Stimulated activated CD8-positive, alpha-beta memory T cell treated with anti-CD3 and anti-CD28 coated beads, Interleukin-4, amount 100 ng/mL, for 1 hour (primary cell): ENCODE measurements at places on chromosomes 3 and 15.

GRCh38 chr3:46085421-46086082 is 58.3 kb upstream of the XCR1 start:
- DNase-seq = no peak

GRCh38 chr3:36305929-36306520 is 74.3 kb upstream of the STAC start:
- DNase-seq = no peak

DNA sequence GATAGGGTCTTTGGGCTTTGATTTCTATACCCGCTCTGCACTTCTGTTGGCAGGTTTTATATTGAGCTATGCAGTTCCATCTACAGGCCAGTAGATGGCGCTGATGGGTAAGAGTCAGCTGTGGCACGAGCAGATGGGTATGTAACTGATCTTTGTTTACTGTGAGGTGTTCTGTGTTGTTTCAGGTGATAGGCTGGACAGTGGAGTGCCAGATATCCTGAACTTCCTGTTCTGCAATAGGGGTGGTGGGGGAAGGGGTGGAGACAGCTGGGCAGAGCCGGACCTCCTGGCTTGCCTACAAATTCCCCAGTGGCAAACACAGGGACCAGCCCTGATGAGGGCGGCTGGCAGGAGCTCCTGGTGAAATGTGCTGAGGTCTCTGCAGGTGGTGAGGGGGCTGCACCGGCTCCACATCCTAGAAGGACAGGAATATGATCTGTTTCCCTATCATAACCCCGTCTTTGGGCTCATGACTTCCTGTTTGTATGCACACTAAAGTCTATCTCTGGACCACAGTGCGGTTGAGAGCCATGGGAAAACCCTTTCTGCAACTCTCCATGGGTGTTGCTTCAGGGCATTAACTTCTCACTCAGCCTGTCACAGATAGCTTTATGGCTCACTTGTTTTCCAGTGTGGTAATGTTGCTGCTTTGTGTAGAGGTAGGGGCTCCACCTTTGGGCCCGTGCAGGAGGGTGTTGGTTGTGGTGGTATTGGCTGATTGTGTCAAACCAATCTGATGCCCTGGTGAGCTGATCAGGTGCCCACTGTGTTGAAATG is 13.4 kb upstream of the FAM98B start:
- DNase-seq = no peak

DNA sequence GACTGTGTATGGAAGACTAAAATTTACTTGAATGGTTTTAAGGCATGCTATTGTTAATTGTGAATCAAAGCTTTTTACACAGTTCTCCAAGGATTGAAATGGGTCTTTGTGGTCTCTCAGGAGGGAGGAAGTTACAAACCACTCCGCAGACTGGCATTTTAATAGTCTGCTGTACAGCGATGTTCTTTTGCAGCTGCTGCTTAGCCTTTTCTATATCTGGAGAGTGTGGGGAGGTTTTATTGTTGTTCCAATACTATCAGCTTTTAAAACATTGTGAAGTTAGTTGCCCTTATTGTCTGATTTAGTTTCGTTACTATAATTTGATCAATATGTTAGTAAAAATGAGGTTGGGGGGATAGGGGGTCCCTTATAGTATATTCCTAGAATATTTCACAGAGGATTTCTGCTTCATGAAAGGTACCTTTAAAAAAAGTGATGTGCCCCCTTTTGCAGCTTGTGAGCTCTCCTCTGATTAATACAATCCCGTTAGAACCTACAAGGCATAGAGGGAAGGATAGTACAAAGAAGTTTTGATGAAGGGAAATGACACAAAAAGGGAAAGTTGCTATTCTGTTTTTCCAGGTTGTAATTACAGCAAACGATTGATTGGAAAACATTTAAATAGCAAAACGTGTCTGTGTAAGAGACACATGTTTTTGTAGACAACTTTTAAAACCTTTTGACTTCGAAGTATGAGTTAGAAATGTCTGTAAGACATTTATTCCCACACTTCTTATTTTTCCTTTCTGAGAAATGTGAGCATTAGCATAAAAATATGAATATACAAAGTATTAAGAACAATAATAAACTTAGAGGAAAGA is 158.3 kb upstream of the CGNL1 start:
- no peak for DNase-seq

DNA sequence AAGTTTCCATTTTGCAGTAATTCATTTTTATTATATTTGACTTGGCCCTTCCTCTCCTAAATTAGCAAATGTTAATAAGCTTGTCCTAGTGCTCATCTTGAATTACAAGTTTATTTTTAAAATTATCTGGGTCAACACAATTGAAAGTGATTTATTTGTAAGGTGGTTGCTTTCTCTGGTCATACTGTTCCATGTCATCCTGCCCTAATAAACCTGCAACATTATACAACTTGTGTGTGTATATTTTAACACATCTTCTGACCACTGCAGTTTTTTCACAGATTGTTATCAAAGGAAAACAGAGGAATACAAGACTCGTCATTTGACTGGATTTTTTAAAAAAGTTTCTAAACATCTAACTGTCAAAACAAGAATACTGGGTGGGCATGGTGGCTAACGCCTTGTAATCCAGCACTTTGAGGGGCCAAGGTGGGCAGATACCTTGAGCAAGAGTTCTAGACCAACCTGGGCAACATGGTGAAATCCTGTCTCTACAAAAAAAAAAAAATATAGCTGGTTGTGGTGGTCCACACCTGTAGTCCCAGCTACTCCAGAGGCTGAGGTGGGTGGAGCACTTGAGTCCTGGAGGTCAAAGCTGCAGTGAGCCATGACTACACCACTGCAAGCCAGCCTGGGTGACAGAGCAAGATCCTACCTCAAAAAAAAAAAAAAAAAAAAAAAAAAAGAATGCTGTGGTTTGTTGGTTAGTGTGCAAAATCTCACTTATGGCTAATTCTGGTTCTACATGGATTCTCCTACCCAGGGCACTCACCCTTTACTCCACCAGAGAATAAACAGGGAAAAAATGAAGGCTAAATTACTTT is 5.0 kb upstream of the LRRFIP2 start:
- no peak for DNase-seq

DNA sequence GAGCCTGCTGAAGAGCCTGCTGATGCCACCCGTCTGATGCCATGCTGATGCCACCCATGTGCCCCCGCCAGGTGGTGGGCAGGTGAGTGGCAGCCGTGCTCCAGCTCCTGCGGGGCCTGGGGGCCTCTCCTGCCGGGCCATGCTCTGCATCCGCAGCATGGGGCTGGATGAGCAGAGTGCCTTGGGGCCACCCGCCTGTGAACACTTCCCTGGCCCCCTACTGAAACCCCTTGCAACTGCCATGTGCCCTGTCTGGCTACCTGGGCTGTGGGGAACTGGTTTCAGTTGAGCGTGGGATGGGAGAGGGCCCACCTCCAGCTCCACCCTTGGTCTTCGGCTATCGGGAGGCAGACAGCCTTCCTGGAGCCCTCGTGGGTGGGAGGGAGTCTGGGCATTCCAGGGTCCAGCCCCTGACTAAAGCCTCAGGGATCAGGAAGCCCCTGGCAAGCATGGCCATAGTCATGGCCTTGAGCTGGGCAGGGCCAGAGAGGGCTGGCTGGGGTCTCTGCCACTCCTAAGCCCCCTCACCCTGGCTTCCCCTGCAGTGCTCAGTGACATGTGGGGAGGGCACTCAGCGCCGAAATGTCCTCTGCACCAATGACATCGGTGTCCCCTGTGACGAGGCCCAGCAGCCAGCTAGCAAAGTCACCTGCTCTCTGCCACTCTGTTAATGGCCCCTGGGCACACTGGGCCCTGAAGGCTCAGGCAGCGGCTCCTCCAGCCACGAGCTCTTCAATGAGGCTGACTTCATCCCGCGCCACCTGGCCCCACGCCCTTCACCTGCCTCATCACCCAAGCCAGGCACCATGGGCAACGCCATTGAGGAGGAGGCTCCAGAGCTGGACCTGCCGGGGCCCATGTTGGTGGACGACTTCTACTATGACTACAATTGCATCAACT is 92.2 kb downstream of the TBC1D2B start:
- no peak for DNase-seq

- DNase-seq = no peak
Measured at GRCh38 chr3:155517903-155518302, 224.4 kb upstream of the STRIT1 start.

DNA sequence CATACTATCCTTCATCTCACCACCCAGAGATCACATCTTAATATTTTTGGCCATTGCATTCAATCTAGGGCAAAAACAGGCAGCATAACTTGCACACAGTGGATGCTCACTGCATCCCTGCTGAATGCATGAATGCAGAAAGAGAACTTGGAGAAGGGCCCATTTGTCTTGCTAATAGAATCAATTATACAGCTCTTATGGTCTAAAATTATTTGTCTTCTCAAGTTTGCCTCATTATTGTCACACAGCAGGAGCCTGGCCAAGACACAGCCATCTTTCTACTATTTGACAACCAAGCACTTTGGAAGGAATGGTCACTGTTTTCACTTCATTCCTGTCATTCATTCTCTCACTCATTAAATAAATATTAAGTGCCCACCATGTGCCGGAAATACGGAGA is 1.2 kb upstream of the ARHGEF26 start:
- no peak for DNase-seq

DNA sequence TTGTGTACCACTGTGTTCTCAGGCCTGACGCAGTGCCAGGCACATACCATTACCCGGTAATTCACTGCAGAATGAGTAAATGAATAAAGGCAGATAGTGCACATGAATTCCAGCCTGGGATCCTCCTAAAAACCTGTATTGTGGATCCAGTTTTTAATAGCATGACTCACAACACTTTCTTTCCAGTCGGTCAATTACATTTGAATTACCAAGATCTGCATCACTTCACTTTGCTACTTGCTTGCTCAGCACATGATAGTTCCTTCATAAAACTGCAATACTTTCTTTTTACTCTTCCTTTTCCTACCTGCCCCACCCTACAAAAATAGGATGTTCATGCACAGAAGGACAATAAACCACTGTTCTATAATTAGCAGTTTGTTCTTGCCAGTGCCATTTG is 553.8 kb downstream of the MAGI1 start:
- DNase-seq = no peak

DNA sequence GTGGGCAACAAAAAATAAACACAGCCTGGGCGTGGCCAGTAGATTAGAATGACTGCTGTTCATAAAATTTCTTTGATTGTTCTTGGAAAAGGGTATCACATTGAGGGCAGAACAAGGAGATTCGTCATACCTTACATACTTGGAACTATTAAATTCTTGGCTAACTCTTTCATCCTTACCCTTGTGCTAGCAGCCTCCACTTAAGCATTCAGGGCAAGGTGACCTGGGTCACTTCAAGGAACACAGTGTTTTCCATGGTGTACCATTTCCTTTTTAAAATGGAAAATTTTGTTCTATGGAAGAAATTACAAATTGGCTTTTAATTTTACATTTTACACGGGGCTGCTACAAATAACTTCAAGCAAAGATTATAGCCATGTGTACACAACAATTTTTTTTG is 60.8 kb downstream of the MINDY4B start:
- DNase-seq = no peak

DNA sequence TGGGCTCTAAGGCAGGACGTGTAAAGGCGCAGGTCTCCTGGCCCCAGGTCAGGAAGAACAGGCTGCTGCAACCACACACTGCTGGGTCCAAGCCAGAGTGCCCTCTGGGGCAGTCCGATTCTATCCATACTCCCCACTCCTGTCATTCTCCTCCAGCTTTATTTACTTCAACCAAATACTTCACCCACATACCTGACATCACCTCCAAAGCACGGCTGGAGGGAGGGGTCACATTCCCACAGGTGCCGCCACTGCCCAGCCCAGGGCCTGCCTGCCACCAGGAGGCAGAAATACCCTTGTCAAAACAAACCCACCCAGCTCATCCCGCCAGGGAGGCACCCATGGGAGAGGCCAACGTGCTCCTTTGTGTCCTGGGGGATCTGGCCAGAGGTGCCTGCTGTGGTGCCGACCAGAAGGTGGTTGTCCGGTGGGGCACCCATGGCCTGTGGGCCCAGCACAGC is 100.4 kb downstream of the DAPK2 start:
- no peak for DNase-seq

- DNase-seq = no peak
Measured at GRCh38 chr3:8416965-8417364, 84.7 kb upstream of the LMCD1 start.

- DNase-seq = no peak
Measured at GRCh38 chr3:53571264-53571663, 76.9 kb downstream of the CACNA1D start.

DNA sequence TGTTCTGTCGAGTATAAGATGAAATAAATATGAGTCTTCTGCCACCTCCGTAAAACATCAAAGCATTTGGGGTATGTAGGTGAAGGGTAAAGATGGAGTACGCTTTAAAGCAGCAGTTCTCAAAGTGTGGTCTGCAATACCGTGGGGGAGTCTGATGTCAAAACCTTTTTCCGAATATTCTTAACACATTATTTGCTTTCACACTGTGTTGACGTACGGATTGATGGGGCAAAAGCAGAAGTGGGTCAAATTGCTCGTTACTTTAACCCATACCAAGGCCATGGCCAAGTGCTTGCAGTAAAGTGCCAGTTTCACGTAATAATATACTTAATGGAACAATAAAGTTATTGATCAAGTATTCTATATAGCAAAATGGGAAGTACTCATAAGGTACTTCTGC is 36.3 kb downstream of the PAK2 start:
- DNase-seq = no peak

DNA sequence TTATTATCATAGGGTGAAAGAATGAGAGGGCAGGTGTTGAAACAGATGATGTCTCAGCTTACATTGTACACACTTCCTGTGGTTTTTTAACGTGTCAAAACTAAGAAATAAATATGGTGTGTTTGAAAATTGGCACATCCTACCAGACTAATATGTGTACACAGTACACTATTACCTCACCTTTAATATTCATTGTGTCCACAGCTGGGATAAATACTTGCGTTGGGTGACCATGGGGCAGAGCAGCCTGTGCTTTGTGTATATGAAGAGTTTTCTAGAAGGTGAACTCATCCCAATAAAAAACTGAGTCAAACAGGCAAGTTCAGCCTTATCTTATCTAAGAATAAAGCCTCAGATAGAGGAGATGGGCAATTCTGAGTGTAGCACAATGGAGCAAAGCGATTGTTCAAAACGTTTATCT is 17.3 kb downstream of the SUCNR1 start:
- no peak for DNase-seq

DNA sequence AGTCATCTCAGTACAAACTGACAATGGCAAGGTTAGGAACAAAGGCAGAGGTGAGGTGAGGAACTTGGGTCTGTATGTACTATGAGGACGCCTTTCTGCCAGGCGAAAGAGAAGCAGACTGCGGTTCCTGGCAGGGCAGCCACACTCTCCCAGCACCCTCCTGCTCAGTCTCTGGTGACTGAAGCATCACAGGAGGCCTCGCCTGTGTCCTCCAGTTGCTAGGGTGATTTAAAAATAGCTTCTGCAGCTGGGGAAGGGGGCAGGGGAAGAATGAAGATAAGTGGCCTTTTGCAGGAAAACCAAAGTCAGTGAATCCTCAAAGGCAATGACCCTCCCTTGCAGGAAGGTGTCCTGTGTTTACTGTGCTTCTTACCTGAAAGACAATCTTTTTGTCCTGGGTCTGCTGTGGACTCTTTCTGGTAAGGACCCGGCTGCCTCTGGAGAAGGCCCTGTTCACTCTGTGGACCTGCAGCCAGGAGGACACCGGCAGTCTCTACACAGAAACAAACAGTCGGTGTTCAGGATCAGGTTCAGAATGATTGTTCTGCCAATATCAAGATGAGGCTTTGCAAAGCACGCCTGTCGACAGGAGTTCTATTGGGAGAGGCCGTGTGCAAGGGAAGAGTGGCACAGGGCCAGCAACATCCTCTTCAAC is 65.7 kb upstream of the DGKG start:
- DNase-seq = no peak
